NCI-H2171 (cell line): ENCODE measurements at places on chromosomes 3 and 15.

- DNase-seq: peak; percentile 94
These were observed 3.9 kb upstream of the TLE3 start for GRCh38 chr15:70101459-70102113.

GRCh38 chr3:178359728-178360127, 176.5 kb upstream of the KCNMB2 start:
- DNase-seq: no peak

GRCh38 chr3:50572158-50572557, 2.8 kb downstream of the HEMK1 start:
- DNase-seq: no peak

- no peak for DNase-seq
These were observed 227.8 kb upstream of the LYSMD4 start for GRCh38 chr15:99961011-99961441.

DNA sequence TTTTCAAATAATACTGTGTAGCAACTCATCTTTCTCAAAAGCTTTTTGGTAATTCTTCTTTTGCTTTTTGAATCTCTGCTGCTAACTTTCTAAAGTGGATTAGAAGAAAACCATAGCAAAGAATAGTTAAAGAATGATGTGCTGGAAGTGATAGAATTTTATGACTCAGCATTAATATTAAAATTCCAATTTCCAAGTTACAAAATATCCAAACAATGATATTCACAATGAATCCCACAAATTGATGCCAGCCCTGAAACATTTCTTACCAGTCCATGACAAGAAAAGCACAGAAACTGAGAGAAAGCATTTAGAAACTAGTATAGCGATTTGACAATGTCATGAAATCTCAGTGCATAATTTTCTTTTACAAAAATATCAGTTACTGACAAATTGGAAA, 482.2 kb downstream of the RBMS3 start:
- no peak for DNase-seq

DNA sequence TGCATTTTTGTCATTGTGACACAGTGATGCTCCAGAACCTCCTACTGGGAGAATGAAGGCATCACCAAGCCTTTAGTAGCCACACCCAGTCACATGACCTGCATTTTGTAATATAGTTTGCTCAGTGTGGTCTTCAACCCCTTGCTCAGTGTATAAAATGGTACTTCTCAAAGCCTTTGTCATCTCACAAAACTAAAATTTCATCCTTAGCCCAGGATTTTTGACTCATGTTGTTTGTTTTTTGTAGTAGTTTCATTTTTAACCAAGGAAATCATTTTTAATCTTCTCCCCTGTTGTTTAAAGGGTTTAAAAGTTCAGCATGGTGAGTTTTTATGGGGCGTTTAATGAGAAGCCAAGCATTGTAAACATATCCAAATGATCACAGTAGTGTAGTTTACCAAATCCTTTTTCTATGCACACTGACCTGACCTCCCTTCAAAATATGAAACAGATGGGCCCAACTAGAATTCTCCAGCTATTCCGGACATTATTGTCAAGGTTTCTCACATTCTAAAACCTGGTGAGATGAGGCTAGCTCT, 123.5 kb upstream of the IL12A start:
- DNase-seq: no peak

DNA sequence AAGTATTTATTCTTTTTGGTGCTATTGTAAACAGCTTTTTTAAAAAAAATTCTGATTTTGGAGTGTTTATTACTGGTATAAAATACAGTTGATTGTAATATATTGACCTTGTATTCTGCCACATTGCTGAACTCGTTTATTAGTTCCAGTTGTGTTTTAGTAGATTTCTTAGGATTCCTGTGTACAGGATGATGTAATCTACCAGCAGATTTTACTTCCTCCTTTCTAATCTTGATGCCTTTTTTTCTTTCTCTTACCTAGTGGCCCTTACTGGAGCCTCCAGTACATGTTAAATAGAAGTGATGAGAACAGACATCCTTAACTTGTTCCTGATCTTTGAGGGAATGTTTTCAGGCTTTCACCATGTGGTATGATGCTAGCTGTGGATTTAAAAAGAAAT, 70.4 kb upstream of the KY start:
- no peak for DNase-seq
